CD8-positive, alpha-beta memory T cell (primary cell): ENCODE measurements at places on chromosomes 2 and 18. TPM values are rescaled to one million over a fixed set of nuclear protein-coding genes. Genes with fewer than 3 reads are reported as not detected.
A peak's percentile ranks its signal among the peaks of the same experiment; 100 is the strongest.

BMP10 gene
- total RNA-seq: not detected

MBP gene
- total RNA-seq: 60.0 TPM

MTCL1 gene
- total RNA-seq: 1.1 TPM

DNAH7 gene
- total RNA-seq: not detected

ALPP gene
- not detected for total RNA-seq

STAT1 gene
- total RNA-seq: 142 TPM

ARMC9 gene
- total RNA-seq: 5.3 TPM

DNA sequence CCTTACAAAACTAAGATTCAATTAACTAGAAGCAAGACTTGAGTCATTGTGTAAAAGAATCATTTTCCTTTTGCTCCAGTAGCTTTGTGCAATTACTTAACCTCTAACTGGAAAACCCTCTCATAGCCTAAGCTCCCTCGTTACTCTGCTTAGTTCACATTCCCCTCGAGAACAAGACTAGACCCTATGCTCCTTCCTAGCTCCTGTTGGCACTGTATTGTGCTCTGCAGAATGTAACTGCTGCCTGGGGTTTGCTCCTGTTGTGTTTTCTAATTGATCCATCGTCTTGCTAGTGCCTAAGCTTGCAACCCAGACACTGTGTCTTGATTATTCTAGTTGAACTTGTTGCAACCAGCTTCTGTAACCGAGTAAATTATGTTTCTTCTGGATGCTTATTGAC lies 347.0 kb downstream of the ZNF804A start:
- DNase-seq: no peak

GRCh38 chr2:114727012-114727411 lies 284.6 kb downstream of the DPP10 start:
- no peak for DNase-seq

DNA sequence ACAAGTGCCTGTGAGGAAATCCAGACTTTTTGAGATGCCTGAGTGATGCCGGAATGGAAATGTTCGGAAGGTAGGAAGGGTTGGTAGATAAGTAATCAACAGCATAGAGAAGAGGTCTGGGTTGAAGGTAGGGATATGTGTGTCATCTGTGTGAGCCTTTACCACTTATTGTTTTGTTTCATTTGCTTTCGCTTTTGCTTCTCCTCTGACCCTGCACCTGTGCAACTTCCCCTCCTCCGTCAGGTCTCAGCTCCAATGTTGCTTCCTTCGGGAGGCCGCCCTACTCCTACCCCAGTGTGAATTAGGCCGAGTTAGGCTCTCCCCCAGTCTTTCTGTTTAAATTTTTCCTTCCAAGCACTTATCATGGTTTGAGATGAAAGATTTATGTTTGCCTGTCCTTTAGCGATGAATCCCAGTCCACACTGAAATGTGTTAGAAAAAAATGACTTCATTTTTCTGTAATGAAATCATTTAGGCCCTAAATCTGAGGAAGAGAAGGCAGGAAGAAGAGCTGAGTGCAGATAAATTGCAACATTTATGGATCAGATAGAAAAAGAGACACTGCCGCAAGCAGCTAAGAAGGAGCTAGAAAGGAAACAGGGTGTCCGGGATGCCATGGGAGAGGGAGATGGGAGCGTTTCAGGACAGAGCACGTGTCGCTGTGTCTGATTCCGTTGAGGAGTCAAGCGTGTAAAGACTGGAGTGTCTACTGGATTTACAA lies 139.6 kb upstream of the PELI1 start:
- DNase-seq: peak; percentile 27
